ENCODE measurements at places on chromosomes 6 and 20.

DNA sequence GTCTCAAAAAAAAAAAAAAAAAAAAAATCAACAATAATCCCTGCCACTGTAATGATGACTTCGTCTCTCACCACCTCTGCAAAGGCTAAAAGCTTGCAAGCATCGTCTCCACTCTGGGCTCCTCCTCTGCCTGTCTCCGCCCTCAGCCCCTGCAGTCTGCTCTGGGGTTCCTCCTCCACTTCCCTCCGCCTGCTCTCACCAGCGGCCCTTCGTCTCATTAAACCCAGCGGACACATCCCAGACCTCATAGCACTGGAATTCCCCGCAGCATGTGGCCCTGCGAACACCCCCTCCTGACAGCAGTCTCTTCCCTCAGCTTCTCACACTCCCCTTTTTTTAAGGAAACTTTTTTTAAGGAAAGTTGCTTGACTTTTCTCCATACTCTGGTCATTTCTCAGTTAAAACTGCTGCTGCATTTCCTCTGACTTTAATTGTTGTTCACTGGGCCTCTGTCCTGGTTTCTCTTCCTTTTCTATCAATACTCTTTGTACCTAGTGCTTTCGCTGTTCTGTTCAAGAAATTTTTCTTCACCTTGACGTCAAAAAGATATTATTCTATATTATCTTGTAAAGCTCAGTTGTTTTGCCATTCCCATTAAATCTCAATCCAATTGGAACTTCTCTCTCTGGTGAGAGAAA lies 70.9 kb upstream of the PLEKHG1 start:
- no peak for DNase-seq

DNA sequence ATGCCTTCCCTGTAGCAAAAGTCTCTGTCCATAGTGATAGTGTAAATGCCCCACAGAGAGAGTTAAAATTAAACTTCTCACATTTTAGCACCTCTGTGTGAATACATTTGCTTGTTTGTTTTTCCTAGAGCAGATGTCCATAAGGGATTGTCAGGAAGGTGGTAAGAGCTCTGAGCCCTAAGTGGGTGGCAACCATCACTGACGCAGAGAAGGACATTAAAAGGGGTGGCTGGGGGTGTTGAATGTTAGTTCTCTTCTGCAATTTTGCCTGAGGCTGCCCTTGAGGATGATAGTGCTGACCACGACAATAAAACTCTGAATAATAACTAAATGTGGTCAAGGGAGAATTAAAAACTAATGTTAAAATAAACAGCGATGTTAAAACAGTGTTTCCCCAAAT lies 174.3 kb upstream of the ID4 start:
- no peak for DNase-seq

- DNase-seq, result no peak
Observed at GRCh38 chr20:59055302-59055701, 12.7 kb upstream of the PRELID3B start.

DNA sequence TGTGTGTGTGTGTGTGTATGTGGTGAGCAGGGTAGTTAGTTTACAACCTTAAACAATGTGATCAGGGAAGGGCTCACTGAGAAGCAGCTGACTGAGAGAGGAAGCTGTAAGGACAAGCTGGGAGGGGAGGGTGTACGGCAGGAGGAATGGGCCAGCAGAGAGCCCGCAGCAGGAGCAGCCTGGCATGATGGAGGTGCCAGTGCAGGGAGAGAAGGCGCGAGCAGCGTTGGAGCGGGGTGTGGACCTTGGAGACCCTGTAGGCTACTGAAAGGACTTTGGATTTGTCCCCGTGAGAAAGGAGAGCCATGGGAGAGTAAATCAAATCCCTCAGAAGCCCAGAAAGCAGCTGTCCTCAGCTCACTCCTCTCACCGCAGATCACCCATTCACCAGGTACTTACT lies 18.5 kb downstream of the FAM209B start:
- no peak for DNase-seq

GRCh38 chr20:50415021-50415515 lies 95.1 kb upstream of the PTPN1 start:
- no peak for DNase-seq

DNA sequence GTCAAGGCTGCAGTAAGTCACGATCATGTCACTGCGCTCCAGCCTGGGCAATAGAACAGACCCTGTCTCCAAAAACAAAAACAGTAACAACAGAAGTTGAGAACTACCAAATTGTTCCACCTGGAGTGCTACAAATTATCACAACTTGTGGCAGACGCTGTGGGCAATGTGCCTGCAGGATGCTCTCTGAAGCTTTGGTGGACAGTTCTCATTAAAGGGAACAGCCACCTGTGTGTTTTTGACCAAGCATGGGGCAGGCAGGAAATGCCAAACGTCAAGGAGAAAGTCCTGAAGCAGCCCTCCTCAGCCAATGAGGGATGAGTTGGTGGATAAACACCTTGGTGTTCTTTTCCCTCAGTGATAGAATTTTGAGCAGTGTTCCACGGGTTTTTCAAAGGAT lies 15.8 kb downstream of the COX4I2 start:
- no peak for DNase-seq

DNA sequence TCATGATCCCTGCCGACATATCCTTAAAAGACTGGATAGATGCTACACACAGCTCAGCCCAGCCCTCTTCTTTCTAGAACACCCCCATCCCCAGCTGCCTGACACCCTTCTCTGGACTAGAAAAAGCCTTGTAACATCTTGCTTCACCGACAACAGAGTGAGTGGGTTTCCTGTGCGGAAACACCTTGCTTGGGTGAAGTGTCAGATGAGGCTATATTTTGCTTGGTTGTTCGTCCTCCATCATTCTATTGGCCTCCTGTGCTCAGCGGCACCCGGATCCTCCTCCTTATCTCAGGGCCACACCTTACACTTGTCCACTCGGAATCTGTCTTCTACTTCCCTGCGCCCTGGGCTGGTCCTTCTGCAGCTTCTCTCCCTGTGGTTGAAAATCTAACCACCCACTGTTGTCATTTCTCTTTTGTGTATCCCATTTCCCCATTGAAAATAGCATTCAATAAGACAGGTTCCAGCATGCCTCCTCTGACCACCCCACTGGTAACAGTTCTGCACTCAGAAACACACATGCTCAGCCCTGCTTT lies 101.3 kb upstream of the MLN start:
- DNase-seq, result no peak

DNA sequence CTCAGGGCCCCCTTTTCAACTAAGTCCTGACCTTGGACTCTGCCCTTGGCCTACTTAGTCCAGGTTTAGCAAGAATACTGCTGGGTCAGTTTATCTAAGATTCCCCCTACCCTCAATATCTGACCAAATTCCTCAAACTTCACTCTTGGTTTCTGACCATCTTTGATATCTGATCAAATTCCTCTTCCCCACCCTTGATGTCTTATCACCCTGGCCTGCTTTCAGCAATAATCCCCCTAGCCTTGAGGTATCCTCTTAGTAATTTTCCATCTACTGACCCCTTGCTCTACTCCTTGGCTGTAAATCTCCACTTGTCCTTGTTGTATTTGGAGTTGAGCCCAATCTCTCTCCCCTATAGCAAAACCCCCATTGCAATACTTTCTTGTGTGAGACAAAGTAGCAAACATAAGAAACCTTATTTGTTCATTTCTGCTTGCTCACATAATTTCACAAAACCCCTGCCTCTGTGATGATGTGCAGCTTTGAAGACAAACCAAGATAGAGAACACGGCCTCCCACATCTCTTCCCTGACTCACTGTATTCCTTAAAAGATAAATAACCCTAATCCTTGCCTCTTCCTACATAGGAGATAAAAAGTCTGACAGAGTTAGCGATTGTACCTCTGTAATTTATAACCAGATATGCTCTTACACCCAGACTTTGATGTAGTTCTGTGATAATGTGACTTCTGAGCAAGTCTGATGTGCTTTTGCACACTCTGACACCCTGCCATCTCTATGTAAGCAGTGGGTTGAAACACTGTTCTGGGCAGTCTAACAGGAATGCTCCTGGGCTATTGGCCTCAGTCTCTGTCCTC lies 13.8 kb upstream of the IYD start:
- no peak for DNase-seq

All from activated CD4-positive, alpha-beta T cell treated with anti-CD3 and anti-CD28 coated beads, Interleukin-2, amount 50 U/mL, for 48 hours (primary cell).